ENCODE measurements at places on chromosomes 7 and 10.

DNA sequence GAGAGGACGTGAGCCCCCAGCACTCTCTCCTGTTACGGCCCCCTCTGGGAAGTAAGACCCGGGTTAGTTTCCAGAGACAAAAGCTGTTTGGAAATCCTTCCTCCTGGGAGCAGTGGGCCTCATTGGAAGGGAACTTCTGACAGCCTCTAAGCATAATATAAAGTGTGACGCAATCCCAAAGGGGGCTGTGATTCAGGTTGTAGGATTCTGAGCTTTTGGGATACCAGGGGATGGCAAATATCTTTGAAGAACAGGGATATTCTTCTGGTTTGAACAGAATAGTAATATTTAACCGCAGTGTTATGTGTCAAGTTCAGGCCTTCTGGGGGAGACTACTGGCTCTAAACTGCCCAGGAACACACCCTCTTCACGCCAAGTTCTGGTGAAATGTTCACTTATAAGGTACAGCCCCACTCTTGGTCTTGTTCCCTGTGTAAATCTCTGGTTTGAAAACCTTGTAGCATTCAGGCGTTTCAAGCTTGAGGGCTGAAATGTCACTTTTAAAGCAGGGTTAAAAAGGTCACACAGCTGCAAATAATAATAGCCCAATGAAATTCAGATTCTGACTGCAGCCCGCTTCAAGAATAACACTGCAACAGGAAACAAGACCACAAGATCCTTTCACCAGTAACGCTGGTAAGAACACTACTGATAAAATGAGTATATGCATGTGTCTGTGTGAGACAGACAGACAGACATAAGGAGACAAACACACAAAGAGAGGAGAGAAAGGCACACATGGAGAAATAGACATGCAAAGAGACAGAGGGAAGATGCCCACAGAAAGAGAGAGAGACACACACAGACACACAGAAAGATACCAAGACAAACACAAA is 69.0 kb downstream of the CREB5 start:
- no peak for DNase-seq

- no peak for DNase-seq
These were observed 662 bp downstream of the POLR3A start for GRCh38 chr10:78028438-78029268.

GRCh38 chr10:43166880-43167497 is 28.7 kb downstream of the CSGALNACT2 start:
- no peak for DNase-seq

DNA sequence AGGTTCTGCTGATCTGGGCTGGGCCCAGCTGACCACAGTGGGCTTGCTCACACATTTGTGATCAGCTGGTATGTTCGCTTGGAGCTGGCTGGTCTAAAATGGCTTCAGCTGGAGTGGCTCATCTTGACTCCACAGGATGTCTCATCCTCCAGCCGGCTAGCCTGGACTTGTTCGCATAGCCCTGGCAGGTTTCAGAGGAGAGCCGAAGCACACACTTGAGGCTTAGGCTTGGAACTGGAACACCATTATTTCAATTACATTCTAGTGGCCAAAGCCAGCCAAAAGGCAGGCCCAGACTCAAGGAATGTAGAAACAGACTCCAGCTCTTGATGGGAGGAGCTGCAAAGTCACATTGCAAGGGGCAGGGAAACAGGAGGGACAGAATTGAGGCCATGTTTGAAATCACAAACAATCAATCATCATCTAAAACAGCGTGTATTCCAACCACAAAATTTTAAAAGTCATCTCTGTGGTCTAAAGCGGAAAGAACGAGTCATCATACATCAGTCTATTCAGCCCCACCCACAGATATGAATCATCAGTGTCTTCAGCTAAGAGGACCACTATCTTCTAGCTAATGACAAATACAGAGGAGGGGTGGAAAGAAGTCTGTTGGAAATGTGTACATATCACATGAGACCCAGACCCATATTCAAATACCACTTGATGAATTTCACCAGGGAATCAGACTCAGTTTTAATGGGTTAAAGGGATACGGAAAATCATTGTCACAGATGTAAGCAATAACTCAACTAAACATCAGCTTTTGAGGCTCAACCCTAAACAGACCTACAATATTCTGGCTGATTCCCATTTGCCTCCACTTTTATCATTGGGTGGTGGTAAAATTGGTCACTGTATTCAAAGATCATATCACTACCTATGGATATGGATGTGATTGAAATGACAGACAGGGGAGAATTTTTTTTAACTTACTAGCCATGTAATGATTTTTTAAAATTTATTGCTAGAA is 139.0 kb upstream of the MKLN1 start:
- DNase-seq = no peak

- DNase-seq = no peak
These were observed 399.2 kb downstream of the SORCS1 start for GRCh38 chr10:106765241-106765754.

- no peak for DNase-seq
These were observed 566.8 kb downstream of the CNTNAP2 start for GRCh38 chr7:146683439-146683838.

- no peak for DNase-seq
These were observed 55.4 kb upstream of the MSRB2 start for GRCh38 chr10:23040002-23040401.

GRCh38 chr10:53387562-53387961 is 615.0 kb upstream of the MBL2 start:
- DNase-seq = no peak

DNA sequence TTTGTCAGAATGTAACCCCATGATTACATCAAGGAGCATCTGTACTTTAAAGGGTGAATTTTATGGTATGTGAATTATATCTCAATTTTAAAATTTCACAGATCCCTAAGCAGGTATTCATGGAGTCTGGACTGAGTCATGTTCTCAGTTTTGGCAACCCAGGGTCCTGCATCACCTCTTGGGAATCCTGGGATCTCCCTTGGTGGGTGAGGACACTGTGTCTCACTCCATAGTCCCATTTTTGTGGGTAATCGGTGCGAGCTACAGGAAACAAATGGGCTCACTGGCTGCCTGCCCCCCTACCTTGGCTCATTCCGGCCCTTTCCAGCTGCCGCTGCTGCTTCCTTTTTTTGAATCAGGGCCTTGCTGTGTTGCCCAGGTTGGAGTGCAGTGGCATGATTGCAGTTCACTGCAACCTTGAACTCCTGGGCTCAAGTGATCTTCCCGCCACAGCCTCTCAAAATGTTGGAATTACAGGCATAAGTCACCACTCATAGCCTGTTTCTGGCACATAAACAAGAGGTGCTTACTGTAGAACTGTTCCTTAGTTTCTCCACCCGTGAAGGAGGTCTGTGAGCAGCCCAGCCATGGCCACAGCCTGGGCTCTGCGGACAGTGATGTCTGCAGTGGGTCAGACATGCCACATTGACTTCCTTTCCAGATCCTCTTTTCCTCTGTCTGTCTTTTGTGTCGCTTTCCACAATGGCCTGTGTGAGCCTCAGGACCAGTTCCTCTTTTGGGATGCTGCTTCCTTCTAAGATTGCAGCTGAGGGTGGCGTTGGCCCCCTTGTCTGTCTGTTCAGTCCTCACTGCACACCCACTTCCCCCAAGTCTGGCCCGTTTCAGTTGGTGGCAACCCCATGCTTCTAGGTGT is 14.5 kb downstream of the PALD1 start:
- DNase-seq = no peak

DNA sequence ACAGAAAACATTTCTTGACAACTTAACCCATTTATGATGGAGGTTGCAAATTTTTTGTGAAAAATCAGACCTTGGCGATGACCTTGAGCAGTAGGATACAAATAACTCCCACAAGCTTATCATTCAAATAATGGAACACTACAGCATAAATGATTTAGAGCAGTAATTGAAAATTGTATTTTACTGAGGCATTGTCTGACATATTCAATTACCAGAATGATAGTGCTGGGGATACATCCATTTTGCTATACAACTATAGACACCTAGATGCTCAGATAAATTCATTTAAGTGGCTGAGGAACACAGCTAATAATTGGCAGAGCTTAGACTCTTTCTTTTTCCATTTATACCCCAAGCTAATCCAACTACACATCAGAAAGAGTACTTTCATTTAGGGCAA is 18.9 kb downstream of the TWIST1 start:
- DNase-seq = no peak

GRCh38 chr10:111100198-111100597 is 23.4 kb downstream of the ADRA2A start:
- DNase-seq = no peak

- DNase-seq = no peak
These were observed 6.7 kb downstream of the DDC start for GRCh38 chr7:50558294-50559053.

DNA sequence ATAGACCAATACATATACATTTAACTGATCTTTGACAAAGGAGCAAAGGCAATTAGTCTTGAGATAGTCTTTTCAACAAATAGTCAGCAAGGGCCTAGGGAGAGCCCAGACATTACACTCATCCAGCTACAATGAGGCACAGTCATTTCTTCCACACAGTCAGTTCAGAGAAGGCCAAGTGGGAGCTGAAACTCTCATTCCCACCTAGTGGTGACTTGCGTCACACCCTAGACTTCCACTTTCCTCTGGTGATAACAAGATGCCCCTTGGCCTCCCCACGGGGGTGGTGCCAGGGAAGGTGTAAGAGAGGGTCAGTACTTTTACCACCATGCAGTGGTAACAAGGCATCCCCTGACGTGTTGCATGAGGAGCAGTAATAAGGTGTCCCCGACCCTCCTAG is 8.0 kb downstream of the FRMPD2 start:
- DNase-seq = no peak

- no peak for DNase-seq
These were observed 123.8 kb downstream of the IPMK start for GRCh38 chr10:58143944-58144343.

- DNase-seq = no peak
These were observed 77.2 kb downstream of the C7orf25 start for GRCh38 chr7:42834676-42835075.

DNA sequence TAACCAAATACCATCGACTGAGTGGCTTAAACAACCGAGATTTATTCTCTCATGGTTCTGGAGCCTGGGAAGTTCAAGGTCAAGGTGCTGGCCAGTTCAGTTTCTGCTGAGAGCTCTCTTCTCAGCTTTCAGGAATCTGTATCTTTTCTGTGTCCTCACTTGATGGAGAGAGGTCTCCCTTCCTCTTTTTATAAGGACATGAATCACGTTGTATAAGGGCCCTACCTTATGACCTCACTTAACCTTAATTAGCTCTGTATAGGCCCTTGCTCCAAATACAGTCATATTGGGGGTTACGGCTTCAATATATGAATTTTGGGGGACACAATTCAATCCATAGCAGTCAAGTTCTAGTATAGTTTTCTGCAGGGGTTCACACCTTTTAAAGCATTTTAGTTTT is 135.2 kb upstream of the ADO start:
- DNase-seq = no peak

- DNase-seq = no peak
These were observed 2.6 kb downstream of the PGAM1 start for GRCh38 chr10:97428572-97428981.

- no peak for DNase-seq
These were observed 58.2 kb upstream of the SLC25A13 start for GRCh38 chr7:96380111-96380512.

- no peak for DNase-seq
These were observed 72.8 kb downstream of the PRSS58 start for GRCh38 chr7:142185069-142185468.

DNA sequence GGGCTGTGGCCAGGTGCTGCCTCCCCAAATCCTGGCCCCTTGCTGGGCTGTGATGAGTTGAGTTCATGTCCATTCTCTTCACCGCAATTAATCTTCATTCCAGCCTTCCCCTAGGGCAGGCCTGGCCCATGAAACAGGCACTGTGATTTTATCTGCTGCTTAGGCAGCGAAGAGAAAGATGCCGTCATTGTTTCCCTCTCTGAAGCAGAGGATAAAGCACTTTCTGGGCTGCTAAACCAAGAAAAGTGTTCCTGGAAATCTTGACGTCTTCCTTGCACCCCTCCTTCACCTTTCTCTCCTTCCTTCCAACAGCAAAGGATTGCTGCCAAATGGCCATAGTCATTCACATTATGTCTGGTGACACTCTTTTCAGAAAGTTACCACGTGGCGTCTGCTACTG is 265.9 kb downstream of the ZEB1 start:
- DNase-seq = no peak

- DNase-seq = no peak
These were observed 14.2 kb downstream of the LEP start for GRCh38 chr7:128255271-128255670.

- DNase-seq = no peak
These were observed 189.9 kb downstream of the TCERG1L start for GRCh38 chr10:131121511-131122035.

DNA sequence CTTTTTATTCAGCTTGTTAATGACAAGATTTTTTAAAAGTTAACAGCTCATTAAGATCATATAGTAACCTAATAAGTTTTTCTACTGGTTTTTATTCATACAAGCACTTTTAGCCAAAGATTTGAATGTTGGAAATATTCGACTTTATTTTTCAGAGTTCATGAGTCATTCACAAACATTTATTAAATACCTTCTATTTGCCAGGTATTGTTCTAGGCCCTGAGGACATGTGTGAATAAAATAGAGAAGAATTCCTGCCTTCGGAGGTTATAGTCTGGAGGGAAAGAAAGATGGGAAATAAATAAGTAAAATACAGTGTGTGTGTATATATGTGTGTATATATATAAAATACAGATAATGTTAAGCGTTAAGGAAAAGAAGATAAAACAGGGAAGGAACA is 31.5 kb downstream of the BTAF1 start:
- DNase-seq = no peak

DNA sequence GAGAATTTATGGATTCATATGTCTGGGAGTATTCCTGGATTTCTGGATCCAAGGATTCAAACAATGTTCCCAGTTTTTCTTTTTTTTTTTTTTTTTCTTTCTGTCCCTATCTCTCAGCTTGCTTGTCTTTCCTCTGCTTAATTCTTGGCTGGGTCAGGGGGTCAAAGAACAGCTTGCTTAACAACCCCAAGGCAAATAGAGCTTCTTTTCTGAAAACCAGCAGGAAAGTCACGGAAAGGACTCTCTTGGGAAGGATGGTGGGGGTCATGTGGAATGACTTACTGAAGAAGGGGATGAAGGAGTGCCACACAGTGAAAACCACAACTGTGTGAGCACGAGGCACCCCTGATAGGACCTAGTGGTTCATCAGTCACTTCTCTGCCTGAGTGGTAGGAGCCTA is 36.1 kb downstream of the GRK5 start:
- DNase-seq = no peak

- DNase-seq = peak; percentile 15
These were observed 84.0 kb upstream of the BTBD16 start for GRCh38 chr10:122186816-122187810.

DNA sequence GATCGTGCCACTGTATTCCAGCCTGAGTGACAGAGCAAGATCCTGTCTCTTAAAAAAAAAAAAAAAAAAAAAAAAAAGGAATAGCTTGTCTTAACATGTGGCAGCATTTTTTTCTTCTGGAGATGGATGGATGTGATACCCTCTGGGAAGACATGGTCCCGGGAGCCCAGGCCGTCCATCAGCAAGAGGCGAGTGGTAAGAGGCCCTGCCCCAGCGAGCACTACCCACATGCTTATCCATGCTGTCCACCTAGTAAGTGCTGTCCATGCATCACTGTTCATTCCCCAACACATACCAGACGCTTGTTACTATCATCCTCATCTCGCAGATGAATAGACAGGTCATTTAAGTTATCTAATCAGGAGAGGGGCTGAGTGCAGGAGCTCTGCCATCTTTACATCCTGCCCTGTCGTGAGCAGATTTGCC is 12.9 kb downstream of the ATP6V1F start:
- DNase-seq = no peak

- DNase-seq = no peak
These were observed 778 bp upstream of the TRIM8 start for GRCh38 chr10:102643336-102644065.

GRCh38 chr7:76512941-76513816 is 2.8 kb downstream of the UPK3B start:
- no peak for DNase-seq

GRCh38 chr10:69007260-69007659 is 18.7 kb downstream of the KIFBP start:
- no peak for DNase-seq
